ENCODE measurements at places on chromosomes 11 and 22.
A peak's percentile ranks its signal among the peaks of the same experiment; 100 is the strongest.

DNA sequence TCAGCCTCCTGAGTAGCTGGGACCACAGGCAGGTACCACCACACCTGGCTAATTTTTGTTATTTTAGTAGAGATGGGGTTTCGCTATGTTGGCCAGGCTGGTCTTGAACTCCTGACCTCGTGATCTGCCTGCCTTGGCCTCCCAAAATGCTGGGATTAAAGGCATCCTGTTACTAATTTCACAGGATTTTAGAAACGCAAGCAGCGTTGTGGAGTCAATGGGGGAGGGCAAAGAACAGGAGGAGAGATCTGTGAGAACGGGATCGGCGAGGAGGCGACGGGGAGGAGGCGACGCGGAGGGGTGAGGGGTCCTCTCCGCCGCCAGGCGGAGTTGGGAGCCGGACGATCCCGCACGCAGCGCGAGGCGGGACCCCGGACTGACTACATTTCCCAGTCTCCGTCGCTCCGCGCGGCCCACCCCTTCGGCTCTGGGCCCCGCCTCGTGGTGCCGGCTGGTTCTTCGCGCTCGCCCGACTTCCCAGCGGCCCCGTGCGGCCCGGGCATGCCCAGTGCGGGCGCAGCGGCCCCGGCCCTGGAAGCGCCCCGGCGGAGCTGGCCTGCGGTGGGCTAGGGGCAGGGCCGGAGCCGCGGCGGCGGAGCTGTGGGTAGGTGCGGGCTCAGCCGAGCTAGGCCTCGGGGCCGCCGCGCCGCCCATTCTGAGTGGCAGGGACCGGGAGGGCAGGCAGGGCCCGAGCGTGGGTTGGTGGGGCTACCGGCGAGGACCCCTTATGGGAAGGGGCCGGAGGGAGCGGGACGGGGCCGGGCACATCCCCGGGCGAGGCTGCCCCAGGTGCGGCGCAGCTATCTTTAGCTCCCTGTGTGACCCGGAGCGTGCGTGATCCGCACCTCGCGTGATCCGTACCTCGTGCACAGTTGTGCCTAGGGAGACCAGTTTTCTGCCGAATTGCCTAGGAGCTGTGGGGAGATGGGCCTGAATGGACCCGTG is at the start of gene EI24:
TSS of gene EI24 (plus strand) at position 508 of the 945 bp plus-strand sequence. CDS start 3,051 bp downstream, outside the sequence.
- peak; percentile 94 for DNase-seq

GRCh38 chr11:57314221-57314973 is 10.4 kb downstream of the TNKS1BP1 start:
- DNase-seq, result no peak

- no peak for DNase-seq
Measured at GRCh38 chr11:15484398-15484797, 369.7 kb downstream of the INSC start.

DNA sequence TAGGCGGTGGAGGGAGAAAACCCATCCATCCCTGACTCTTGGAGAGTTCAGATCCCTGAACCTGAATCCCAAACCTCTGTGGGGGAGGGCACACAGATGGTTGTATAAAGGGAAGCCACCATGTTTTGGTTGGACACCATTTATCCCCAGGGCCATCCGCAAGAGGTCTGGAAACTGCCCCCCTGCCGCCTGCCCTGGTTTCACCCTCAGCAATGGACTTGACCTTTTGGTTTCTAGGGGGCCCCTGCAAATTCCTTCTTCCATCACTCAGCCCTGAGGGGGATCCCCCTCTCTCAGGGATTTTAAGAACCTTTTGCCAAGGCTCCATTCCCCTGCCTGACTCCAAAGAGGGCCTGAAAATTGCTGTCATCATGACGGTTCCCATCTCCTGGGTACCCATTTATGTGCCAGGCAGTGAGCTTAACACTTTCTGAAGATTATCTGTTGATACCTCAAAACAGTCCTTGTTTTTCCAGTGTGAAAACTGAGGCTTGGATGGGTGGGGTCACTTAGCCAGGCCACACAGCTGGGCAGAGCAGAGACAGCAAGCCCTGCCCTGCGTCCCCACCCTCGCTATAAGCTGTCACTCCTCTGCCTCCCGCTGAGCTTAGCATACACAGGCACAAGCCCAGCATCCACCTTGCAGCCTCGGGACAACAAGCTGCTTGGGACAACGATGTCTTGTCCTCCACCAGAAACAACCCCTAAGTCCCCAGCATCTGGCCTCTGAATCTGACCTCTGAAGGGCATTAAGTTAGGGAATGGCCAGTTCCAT is 33.2 kb upstream of the CRYBB3 start:
- DNase-seq, result no peak

Data from midbrain (tissue), 1 donor.